Activated T-helper 1 cell treated with Interleukin-2 at 50 U/mL for 16 hours (primary cell): ENCODE measurements at places on chromosomes 3 and 15.

DNA sequence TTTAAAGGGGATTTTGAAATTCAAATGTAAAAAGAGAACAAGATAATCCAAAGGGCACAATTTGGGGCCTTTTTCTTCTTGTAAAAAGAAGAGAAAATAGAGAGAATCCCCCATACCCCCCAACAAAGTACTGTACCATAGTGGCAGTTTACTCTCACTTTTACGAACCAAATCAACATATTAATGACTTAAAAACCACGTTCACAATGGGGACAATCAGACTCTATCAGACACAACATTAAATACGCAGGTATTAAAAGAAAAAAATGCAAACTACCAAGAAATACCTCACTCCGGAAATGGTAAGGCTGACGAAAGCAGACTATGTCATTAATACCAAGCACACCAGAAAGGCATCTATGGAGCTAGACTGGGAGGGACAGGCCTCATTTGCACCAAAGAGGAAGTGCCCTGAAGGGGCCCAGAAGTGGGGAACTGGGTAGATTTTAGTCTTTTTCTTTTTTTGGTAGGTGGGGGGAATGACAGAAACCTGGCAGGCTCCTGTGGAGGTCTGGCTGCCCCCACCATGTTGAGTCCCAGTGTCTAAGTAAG, 134.3 kb downstream of the TIGIT start:
- no peak for DNase-seq

DNA sequence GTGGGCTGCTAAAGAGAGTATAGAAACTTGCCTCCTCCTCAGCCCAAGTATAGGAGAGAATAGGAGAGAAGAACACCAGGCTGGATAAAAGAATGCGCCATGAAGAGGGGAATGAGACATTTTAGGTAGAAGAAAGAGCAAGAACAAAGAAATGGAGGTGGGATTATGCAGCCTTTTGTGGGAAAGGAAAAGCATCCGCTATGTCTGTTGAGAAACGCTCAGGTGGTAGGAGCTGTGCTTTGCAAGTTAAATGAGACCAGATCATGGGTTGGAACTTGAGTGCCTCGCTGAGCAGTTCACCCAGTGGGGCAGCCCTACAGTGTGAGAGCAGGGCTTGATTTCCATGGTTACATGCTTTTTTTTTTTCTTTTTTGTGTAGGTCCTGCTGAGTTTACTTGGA, 11.5 kb upstream of the RTP1 start:
- no peak for DNase-seq

- no peak for DNase-seq
Observed at GRCh38 chr3:59234884-59235633, 185.2 kb upstream of the CFAP20DC start.

DNA sequence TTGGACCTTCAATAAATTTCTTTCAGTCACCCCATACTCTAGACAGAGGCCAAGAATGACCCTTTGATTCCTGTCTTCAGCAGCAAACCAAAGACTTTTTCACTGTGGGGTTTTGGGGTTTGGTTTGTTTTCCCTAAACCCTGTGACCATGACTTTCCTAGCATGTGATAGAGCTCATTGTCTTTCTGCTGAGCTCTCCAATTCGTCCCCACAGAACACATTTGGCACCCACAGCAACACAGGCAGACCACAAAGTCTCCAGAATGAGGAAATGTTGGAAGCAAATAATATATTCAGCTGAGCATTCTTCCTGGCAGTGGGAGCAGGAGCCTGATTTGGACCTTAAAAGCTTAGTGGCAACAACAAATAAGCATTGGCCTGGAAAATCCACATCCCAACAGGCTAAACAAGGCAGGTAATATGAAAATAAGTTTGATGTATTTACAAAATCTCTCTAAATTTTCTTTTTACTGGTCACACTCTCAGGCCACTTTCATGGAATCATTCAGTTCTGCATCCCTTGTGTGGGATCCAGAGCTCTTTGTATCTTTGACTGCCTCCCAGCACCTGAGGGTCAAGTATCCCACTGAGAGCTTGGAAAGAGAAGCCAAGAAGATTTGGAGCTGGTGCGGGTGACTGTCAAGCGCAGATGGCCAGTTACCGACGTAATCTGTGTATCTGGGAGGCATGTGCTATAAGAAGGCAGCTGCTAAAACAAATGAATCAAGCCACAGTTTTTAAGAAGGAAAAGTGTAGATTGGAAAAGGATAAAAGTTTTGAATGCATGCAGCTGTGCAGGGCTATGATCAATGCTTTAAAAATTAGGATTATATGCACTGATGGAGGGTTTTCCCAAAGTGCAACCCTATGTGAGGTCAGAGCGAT, 36.5 kb upstream of the CPB1 start:
- DNase-seq: no peak

- DNase-seq: no peak
Observed at GRCh38 chr3:119408243-119408950, 55.0 kb downstream of the TMEM39A start.
